ENCODE measurements at places on chromosomes 2 and 18. TPM values are rescaled to one million over a fixed set of nuclear protein-coding genes. Genes with fewer than 3 reads are reported as not detected.

The ACMSD gene
- total RNA-seq: not detected

The ERFE gene
- 0.50 TPM for total RNA-seq

The UGT1A6 gene
- not detected for total RNA-seq

The HAAO gene
- 31.3 TPM for total RNA-seq

The SERPINB5 gene
- total RNA-seq: 0.57 TPM

DNA sequence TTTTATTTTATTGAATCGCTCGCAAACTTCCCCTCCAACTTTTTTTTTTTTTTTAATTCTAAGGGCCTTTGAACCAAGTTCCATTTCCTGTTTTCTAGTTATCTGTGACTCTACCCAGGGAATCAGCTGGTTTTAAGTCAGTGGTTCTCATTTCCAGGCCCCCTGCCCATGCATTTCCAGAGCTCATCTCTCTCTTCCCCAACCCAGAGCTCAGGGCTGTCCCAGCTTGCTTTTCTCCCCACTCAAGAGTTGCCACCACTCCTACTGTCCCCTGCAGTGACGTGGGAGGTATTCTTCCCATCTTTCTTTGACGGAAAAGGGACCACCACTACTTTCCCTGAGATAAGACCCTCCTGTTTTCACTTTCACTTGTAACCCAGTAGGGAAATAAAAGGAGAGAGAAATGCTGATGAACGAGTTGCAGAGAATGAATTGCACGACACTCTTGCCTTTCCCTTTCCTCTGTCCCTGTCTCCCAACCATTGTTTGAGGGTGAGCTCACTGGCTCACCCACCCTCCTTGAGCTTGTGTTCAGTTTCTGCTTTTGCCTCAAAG is 42.1 kb downstream of the TET3 start:
- no peaks in the 10 kb centered on the region for H3K36me3 ChIP-seq
- peaks cover 3% of the 10 kb centered on the region for H3K4me1 ChIP-seq

DNA sequence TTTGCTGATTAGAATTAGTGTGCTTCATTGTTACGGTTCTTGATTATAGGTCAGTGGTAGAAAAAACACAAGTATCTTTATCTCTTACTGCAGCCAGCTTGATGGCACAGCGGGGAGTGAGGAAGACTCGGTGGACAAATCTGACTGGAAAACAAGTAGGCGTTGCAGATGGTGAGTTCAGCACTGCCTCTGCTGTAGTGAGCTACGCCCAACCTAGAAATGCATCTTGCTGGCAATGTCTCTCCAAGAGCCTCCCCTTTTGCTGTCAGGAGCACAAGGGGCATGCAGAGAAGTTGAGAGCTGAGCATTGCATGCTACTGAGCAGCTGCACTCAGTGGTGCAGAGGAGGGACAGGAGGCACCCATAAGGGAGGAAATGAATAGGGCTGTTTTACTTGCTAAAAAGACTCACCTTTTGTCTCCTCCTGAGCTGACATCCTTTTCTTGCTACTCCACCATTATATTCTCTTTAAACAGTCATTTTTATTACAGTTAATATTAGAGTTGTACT is 977.3 kb upstream of the ACVR2A start:
- H3K4me3 ChIP-seq: no peak overlapping the region
- peak; percentile 49 for DNase-seq
- H3K4me1 ChIP-seq: peaks cover 4% of the 10 kb centered on the region
- no peaks in the 10 kb centered on the region for H3K36me3 ChIP-seq

- H3K27ac ChIP-seq: no peak overlapping the region
- peaks cover 5% of the 10 kb centered on the region for H3K4me1 ChIP-seq
- H3K27me3 ChIP-seq: no peaks in the 10 kb centered on the region
- no peaks in the 10 kb centered on the region for H3K36me3 ChIP-seq
- no peak overlapping the region for H3K4me3 ChIP-seq
- no peak for DNase-seq
Observed at GRCh38 chr2:128498086-128498485, 179.4 kb upstream of the HS6ST1 start.

DNA sequence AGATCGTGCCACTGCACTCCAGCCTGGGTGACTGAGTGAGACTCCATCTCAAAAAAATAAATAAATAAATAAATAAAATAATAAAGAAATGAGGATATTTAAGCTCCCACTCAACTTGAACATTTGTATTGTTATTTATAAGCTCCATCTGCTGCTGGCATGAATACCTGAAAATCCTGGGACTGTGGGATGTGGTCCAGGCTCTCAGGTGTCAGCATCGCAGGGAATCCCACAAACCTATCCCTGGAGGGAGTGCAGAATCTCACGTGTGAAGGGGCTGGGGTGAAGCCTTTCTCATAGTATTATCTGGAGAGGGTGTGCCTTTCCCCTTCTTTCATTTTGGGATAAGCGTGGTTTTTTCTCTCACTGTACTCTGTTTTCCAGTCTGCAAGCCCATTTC is 47.4 kb upstream of the POLE4 start:
- no peak overlapping the region for H3K27ac ChIP-seq
- no peaks in the 10 kb centered on the region for H3K27me3 ChIP-seq
- no peak for DNase-seq
- H3K4me1 ChIP-seq: no peaks in the 10 kb centered on the region
- no peaks in the 10 kb centered on the region for H3K36me3 ChIP-seq

GRCh38 chr2:134365356-134365755 is 111.5 kb downstream of the MGAT5 start:
- no peak overlapping the region for H3K27ac ChIP-seq
- DNase-seq: peak; percentile 62
- no peaks in the 10 kb centered on the region for H3K4me1 ChIP-seq

All from endodermal cell (in vitro differentiated cells).